Activated CD8-positive, alpha-beta memory T cell treated with anti-CD3 and anti-CD28 coated beads for 4 hours (primary cell): ENCODE measurements at places on chromosomes 4 and X.

DNA sequence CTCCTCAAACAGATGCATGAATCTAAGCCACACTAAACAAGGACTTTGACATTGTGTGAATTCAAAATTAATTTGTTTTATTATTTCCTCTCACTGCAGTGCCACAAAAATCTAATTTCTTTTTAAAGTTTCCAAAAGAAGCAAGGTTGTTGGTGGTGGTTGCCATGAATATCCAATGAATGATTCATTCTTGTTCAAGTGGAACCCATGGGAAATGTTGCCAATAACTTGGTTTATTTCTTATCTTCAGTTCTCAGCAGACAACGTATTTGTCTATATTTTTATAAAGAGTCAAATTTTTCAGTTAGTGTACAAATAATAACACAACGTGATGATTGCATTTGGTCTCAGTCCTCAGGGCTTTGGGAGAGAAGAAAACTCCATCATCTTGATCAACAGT is 309.4 kb upstream of the NOCT start:
- DNase-seq = no peak

GRCh38 chrX:12988797-12989196 is 13.9 kb downstream of the TMSB4X start:
- DNase-seq = no peak

GRCh38 chr4:15234856-15235126 is 193.0 kb upstream of the C1QTNF7 start:
- DNase-seq = no peak

- no peak for DNase-seq
Measured at GRCh38 chr4:45455217-45455616, 668.6 kb downstream of the GABRG1 start.

DNA sequence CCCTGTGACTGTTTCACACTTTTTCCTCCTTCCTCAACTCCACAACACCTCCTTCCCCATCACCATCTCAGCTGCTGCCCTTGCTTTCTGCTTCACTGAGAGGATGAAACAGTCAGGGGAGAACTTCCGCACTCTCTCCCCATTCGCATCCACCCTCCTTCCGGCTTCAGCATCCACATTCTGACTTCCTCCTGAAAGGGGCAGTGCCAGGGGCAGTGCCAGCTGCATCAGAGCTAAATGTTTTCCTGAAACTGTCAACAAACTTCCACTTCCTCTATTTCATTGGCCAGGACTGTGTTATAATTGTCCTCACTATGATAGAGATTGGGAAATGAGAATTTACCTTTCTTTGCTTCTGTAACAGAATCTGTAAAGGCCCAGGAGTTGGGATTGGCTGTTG is 18.2 kb upstream of the RASL11B start:
- DNase-seq = no peak

DNA sequence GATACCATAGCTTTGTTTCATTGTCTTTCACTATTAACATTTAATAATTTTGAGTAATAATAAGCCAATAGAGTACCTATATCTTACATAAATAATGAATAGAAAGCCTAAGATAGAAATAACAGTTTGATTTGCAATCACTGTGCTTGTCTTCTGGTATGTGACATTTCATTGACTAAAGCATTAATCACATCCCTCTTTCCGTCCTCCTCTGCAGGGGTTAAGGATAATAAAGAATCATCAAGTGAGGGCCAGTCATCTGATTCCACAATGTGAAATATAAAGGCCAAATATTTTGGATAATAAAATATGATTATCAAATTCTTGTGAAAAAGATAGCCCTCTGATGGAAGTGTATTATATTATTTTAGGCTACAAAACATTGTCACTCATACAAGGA is 2073.4 kb downstream of the ARAP2 start:
- no peak for DNase-seq

DNA sequence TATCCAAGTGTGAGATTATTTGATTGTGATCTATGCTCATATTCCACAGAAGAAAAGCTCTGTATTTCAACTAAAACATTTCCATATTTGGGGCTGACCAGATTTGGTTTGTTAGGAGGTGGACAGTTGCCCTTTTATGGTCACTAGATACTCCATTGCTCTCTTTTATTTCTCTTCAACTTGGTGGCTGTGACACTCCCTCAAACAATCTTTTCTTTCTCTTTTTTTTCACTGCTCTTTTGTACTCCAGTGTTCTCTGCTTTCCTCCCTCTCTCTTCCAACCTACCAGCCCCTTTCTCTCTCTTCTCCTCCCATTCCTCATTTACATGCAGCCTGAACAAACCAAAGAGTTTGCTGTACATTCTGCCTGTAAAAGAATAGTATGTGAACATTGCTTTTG is 48.8 kb downstream of the RBPJ start:
- no peak for DNase-seq

- DNase-seq = no peak
Measured at GRCh38 chrX:79409657-79410056, 42.5 kb upstream of the ITM2A start.

- DNase-seq = no peak
Measured at GRCh38 chrX:11678158-11678557, 12.4 kb upstream of the ARHGAP6 start.

- DNase-seq = no peak
Measured at GRCh38 chrX:6826856-6827255, 291.9 kb upstream of the VCX3A start.

GRCh38 chrX:7244405-7244804 is 96.5 kb upstream of the PUDP start:
- DNase-seq = no peak

GRCh38 chr4:112110059-112110425 is 35.2 kb upstream of the FAM241A start:
- no peak for DNase-seq

DNA sequence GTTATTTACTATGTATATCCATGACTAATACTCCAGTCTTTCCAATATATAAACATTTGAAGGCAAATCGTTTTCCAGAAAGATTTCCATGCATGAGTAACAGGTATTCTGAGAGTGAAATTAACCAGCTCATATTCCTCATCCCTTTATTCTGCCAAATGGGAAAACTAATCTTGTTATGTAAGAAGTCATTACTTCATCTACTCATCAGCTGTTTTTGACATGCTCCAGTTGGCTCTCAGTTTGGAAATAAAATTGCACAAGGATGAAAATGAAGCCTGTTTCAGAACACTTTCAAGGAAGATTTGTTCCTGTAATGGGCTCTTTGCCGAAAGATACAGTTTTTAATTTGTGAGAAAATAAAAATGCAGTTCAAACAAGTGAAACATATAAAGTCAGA is 121.9 kb downstream of the KCTD8 start:
- DNase-seq = no peak

DNA sequence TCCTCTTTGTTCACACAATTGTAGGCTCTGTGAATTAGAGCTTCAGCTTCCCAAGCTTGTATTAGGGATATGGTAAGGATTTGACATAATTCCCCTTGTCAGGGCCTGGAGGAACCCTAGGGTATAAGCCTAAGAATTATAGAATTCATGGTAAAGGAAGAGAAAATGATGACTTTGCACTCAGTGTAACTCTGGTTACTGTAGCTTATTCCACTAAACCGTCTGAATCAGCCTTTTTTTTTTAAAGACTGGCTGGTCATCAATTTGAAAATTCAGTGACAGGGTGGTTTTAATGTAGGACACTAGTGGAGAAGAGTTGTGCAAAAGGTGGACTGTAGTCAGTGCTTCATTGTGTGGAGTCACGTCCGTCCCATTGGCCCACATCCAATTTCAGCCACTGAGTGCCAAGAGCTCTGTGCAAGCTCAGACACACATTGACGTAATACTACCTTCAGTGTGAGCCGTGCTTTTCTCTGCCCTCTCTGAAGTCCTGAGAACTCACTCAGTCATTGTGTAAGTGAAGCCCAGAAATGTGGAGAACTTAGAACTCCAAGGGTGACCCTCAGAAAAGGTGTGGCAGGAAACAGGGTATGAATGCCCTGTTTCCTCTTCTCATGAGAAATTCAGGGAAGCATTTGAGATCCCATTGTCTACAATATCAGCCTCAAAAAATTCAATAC is 449.8 kb downstream of the C4orf33 start:
- DNase-seq = no peak

DNA sequence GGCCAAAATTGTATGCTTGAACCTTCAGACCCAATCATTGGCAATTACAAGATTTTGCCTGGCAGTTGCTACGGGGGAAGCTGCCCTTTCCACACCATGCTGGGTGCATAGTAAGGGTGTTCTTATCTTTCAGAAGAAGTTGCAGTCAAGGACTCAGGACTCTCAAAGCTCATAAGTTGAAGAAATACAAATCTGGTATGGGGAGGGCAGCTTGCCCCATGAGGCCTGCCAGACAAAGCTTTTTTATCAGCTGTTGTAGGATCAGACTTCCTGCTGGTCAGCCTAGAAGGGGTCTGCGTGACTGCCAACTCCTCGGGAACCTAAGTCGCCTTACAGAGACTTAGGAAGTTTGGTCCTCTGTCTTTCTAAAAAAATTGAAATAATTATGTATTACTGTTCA is 174.9 kb upstream of the TECRL start:
- DNase-seq = no peak

GRCh38 chr4:145756244-145756643 is 76.3 kb downstream of the C4orf51 start:
- DNase-seq = no peak

DNA sequence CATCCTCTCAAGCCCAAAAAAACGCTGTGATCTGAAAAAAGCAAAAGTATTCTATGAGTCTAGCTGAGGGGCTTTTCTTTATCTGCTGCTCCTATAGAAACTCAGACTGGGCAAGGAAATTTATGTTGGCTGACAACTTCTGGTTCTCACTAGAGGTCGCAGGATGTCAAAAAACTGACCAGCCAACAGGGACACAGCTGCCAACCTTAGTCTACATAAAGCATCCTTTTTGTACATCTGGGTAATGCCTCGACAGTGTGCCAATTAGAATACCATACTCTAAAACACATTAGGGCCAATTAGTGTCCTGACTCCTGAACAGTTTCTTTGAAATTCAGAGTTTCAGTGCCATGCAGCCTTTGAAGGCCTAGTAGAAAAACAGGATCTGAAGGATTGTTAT is 8.8 kb upstream of the TLL1 start:
- no peak for DNase-seq

- DNase-seq = no peak
Measured at GRCh38 chr4:132085105-132085504, 1064.0 kb upstream of the PCDH10 start.

- no peak for DNase-seq
Measured at GRCh38 chrX:21408307-21408706, 34.1 kb downstream of the CNKSR2 start.

GRCh38 chr4:15917297-15917696 is 21.2 kb downstream of the FGFBP1 start:
- DNase-seq = no peak

DNA sequence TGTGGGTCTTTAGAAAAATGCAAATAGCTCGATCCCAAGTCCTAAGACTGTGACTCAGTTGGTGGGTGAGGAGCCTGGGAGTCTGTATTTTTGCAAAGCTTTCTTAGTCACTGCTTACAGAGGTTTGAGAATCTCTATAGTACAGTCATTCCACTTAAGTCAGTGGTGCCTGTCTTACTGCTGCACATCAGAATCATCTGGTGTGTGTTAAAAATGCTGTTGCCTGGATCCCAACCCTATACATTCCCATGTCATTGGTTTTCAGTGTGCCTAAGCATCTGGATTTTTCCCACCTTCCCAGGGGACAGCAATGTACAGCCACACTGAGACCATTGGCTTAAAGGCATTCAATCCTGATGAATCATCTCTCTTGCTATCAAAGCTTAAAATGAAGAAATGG is 21.0 kb upstream of the GEMIN8 start:
- no peak for DNase-seq

GRCh38 chr4:32142075-32142474 is 1421.9 kb downstream of the PCDH7 start:
- DNase-seq = no peak

DNA sequence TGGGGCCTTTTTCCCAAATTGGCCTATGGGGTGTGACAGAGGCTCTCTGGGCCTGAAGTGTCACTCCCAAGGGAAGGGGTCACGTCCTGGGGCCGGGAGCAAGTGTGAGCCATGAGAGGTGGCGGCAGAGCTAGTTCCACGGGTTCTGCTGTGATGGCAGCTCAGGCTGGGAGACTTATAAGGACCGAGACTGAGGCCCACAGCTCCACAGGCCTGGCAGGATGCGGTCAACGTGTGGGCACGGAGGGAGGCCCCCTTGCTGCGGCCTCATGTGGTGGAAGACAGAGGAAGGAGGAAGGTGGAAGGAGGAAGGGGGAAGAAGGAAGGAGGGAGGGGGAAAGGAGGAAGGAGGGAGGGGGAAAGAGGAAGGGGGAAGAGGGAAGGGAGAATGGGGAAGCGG is 7.2 kb upstream of the CPLX1 start:
- no peak for DNase-seq

- DNase-seq = no peak
Measured at GRCh38 chrX:71143508-71143907, 1.1 kb upstream of the NLGN3 start.

DNA sequence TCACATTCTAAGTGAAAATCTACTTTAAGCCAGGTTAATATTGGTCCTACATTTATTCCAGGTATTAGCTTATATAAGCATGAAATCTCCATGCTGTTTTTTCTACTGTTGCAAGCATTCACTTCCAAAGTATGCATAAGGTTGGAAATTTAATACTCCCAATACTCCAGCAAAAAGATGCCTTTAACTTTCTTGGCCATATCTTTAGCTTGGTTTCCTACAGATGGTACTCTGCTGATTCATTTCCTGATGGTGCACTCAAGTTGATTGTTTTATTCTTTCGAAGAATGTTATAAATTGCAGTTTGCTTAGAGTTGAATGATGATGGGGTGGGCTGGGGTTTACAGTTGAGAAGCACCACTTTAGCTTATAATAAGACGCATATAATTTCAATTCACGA is 330.2 kb downstream of the PTTG2 start:
- DNase-seq = no peak

DNA sequence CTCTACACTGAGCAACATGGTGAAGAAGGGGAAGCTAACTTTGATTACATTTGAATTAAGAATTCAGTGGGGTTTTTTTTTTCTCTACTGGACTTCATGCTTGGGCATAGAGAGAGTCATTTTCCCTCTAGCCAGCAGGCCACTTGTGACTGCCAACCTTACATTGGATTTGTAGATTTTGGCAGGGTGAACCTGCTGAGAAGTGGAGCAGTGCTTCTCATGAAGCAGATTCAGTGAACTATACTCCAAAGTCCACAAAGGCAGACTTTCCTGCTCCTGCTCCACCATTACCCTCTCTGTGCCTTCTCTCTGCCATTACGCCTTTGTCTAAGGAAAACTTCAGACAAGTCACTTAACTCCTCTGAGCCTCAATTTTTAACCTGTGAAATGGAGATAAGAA is 69.9 kb downstream of the PAK3 start:
- no peak for DNase-seq

DNA sequence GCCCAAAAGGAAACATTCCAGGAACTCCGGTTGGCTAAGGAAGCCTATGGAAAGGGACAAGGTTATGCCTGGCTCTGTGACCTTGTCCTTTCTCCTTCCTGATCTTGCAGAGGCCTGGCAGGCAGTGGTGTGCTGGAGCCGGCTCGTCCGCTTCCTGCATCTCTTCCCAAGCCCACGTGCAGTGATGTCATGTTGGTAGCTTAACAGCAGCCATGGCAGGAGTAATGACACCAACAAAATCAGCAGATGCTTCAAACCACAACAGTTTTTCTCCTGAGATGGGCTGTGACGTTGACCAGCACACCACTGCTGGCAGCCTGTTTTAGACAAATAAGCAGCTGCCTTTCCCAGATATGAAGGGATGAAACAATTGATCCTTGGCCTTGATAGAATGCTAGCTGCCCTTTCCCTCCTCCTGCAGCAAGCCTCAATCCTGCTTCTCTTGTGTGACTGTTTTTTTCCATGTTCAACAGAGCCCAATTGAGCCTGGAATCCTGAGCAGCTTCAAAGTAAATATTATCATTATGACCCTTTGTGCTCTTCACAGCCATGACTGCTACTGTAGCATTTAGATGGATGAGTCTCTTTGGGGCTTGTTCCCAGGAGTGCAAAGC is 23.4 kb downstream of the SEPTIN6 start:
- no peak for DNase-seq
